Stimulated activated CD4-positive, alpha-beta T cell treated with anti-CD3 and anti-CD28 coated beads, TNF-alpha, amount 100 ng/mL, for 1 hour (primary cell): ENCODE measurements at places on chromosomes 3 and 15.

GRCh38 chr15:99413955-99414754, 151.6 kb upstream of the MEF2A start:
- no peak for DNase-seq

- DNase-seq, result no peak
Measured at GRCh38 chr15:52083603-52084002, 29.0 kb downstream of the BCL2L10 start.

DNA sequence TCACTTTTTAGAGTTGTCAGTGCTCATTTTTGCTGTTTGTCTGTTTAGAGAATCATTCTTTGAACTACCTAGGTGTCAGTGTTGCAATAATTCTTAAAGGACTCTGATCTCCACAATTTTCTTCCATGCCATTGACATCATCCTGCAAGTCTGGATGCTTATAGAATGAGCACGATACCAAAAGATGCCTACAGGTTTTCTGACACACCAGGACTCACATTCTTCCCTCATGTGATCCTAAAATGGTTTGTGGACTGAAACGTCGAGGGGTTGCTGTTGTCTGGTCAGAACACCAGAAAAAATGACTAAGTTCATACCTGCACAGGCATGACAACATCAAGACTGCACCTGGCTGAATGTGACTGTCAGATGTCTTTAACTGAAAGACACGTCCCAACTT, 95.9 kb downstream of the SEMA5B start:
- DNase-seq, result no peak

GRCh38 chr3:126510308-126510910, 7.2 kb downstream of the UROC1 start:
- DNase-seq, result no peak

DNA sequence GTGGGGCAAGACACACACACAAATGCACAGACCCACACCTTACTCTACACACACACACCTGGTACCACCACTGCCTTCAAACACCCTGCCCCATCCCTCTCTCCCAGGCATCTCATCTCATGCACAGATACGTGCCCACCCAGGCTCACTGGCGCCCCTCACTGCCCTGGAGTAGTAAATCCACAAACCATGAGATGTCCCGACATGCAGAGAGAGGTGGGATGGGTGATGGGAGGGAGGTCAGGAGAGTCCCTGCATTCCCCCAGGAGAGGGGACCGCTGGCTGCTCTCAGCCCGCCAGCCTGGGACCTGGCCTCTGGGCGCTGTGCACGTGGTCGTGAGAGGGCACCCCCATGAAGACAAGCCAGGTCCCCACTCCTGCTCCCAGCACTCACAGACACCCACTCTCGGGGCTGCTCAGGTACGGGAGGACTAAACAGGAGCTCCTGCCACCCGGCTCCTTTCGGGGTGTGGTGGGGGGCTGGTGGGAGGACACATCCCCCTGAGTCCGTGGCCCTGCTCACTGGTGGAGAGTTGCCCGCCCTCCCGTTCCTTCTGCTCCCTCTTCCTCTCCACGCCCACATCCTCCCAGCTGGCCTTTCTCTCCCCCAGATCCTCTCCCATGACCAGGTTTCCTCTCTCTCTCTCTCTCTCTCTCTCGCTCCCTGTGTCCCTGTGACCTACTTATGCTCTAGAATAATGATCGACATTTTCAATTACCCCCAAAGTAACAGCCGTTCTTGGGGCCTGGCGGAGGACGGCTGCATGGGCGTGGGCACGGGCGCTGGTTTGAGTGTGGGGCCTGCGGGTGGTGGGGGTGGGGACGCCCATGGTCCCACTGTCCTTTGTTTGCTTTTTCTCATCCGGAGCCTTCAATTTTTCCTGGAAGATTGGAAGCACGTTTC, 18.9 kb upstream of the CSPG4 start:
- no peak for DNase-seq

DNA sequence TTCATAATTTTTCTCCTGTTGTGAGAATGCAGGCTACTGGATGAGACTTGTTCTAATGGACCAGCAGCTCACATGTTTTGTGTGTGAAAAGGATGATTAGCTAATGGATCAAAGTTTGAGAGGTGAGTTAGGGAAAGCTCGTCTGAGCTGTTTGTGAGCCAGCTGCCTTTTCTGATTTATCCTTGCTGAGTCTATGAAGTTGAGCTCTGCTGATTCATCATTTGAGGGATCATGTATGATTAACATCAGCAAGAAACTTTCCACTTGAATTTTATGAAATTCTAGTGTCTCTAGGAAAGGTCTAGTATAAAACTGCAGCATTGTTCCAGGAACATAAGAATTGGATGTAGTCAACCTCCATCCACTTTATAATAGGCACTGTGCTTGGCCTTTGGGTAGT, 698.7 kb downstream of the NTRK3 start:
- no peak for DNase-seq
